ENCODE measurements at places on chromosomes 16 and 17.

DNA sequence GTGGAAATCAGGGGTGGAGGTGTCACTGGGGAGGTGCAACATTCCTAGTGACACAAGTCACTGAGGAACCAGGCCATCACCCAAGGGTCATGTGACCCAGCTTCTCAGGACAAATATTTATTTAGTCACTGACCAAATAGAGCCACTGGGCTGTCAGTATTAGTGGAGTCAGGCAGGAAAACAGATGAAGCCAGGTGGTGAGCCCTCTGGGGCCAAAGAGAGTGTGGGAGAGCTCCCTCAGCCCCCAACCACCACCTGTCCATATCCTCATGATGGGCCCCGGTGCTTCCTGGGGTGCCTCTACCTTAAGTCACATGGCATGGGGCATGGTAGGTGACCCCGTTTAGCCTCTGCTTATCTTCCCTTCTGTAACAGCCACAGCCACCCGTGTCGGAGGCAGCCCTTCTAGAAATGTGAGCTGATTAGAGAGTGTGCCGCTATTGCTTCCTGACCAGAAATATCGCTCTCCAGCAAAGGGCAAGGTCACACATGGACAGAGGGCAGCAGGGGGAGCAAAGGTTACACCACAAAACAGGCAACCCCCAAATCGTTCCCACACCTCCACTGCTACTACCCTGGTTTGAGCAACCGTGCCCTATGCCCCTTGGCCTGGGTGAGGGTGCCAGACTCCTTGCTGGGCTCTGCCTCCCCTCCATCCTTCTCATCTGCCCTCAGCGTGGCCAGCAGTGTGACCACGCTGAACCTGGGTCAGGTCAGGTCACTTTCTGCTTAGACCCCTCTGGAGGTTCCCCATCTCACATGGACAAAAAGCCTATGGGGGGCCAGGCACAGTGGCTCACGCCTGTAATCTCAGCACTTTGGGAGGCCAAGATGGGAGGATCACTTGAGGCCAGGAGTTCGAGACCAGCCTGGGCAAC, 8.6 kb upstream of the AKTIP start:
- peaks cover 33% of the 10 kb centered on the region for H3K4me1 ChIP-seq
- H3K27me3 ChIP-seq: no peaks in the 10 kb centered on the region
- H3K36me3 ChIP-seq: no peaks in the 10 kb centered on the region

GRCh38 chr16:13923703-13924298, 3.8 kb downstream of the ERCC4 start:
- no peak overlapping the region for H3K4me3 ChIP-seq
- peaks cover 10% of the 10 kb centered on the region for H3K36me3 ChIP-seq
- H3K4me1 ChIP-seq: peaks cover 26% of the 10 kb centered on the region
- DNase-seq: peak; percentile 40
- peak overlapping the region; percentile 94 for H3K27ac ChIP-seq

DNA sequence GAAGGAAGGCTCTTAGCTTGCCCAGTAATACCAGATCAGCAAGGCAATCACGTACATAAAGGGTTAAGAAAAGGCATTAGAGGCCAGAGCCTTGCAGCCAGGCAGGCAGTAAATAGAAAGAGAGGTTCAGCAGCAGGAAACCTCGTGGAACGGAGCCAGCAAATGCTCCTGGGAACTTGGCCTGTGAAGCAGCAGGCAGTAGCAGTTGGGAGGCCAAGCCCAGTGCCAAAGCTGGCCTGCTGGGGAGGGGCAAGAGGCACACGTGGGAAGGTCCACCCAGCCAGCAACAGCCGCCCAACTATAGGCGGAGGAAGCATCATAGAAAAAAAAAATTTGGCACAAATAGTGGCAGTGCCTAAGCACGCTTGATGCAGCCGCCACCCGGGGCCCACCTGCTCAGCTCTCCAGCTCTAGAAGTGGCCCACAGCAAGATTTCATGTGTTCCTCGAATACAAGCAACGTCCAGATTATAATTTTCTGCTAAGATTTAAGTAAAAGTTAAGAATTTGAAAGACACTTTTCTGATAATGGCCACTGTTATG, 2339.5 kb downstream of the TP53TG3F start:
- H3K27ac ChIP-seq: no peak overlapping the region
- H3K4me1 ChIP-seq: no peaks in the 10 kb centered on the region
- H3K36me3 ChIP-seq: no peaks in the 10 kb centered on the region
- H3K4me3 ChIP-seq: no peak overlapping the region
- no peaks in the 10 kb centered on the region for H3K27me3 ChIP-seq

DNA sequence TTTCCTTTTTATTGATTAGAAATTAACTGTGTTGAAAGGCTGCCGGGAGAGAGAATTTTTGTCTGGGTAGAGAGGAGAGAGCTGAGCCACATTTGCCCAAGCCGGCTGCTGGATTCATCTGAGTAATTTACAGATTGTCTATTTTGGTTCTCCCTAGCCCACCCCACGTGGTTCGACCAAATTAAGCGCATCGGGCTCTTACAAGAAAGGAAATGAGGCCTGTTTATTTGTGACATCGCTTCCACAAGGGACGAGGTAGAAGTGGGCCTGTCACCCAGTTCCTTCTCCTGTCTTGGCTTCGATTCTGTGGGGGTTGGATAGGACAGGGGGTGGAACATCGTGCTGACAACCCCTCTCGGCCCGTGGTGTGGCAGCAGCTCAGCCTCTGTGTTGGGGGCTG, 42.9 kb downstream of the SYT17 start:
- H3K4me3 ChIP-seq: peak overlapping the region; percentile 81
- no peaks in the 10 kb centered on the region for H3K27me3 ChIP-seq
- H3K4me1 ChIP-seq: peaks cover 38% of the 10 kb centered on the region
- DNase-seq: peak; percentile 74

DNA sequence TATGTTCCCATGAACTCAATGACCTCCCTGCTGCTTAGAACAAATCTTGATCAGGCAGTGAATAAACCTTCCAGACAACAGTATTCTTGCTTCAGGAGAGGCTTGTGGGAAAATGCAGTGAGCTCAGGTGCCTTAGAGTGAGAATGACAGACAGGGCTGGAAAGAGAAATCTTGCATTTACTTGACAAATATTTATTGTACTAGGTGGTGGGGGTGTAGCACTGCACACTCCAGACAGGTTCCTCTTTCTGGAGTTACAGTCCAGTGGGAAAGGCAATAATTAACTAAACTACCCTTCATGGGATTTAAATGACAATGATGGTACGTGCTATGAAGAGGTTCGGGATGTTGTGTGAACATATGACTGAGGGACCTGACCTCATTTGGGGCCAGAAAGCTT, 182.9 kb downstream of the SHISA9 start:
- DNase-seq: no peak
- H3K27me3 ChIP-seq: peaks cover 4% of the 10 kb centered on the region
- H3K4me3 ChIP-seq: no peak overlapping the region
- no peak overlapping the region for H3K27ac ChIP-seq

GRCh38 chr17:6686026-6686425, 27.1 kb downstream of the SLC13A5 start:
- peaks cover 53% of the 10 kb centered on the region for H3K27me3 ChIP-seq
- H3K27ac ChIP-seq: no peak overlapping the region
- no peaks in the 10 kb centered on the region for H3K36me3 ChIP-seq
- no peak overlapping the region for H3K4me3 ChIP-seq
- DNase-seq: no peak

DNA sequence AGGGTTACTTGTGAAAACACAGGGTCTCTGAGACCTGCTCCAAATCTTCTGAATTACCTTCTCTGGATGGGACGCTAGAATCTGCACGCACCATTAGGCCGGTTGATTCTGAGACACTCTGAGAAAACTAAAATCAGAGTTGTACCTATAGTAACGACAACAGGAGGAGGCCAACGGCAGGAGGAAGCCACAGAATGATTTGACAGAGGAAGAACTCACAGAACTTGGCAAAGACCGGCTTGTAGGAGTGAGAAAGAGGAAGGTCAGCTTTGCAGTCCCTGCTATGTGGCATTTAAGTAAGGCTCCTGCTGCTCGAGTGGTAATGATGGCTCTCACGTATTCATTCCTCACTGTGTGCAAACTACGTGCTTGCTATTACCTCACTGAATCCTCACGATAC, 483.0 kb downstream of the TMEM114 start:
- no peak for DNase-seq
- no peak overlapping the region for H3K4me3 ChIP-seq
- H3K27me3 ChIP-seq: no peaks in the 10 kb centered on the region
- H3K27ac ChIP-seq: no peak overlapping the region
- no peaks in the 10 kb centered on the region for H3K4me1 ChIP-seq
- no peaks in the 10 kb centered on the region for H3K36me3 ChIP-seq

DNA sequence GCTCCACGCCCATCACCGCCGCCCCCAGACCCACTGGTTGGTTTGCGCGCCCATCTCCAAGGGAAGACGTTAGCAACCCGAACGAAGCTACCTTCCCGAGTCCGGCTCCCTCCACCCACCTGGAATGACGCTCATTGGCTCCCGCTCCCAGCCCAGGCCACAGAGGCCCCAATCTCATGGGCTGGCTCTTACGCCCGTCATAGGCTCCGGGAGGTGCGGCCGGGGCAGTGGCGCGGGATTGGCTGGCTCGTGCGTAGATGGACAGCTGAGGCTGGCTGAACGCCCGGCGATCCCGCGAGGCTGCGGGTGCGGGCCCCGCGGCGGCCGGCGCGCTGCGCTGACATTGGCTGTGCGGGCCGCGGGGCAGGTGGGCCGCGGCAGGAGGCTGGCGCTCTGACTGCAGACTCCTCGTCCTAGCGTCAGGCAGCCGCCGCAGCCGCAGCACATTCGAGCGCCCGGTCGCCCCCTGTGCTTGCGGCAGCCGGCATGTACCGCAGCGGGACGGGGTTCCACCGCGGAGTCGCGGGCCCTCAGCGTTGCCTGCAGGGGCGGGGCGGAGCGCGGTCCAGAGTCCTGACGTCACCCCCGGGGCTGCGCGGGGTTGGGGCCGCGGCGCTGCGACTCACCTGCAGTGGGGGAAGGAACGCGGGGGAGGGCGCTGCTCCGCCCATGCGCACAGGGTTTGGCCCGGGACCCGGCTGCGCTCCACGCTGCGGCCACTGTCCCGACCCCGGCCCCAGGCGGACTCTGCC, 453 bp upstream of the MYH10 start:
- peaks cover 18% of the 10 kb centered on the region for H3K4me1 ChIP-seq
- H3K27ac ChIP-seq: peak overlapping the region; percentile 90
- H3K4me3 ChIP-seq: peak overlapping the region; percentile 99
- H3K27me3 ChIP-seq: peaks cover 51% of the 10 kb centered on the region
- H3K36me3 ChIP-seq: no peaks in the 10 kb centered on the region
